ENCODE measurements at places on chromosomes 5 and 9.

GRCh38 chr9:13879981-13880380 is 434.0 kb downstream of the NFIB start:
- DNase-seq: no peak

DNA sequence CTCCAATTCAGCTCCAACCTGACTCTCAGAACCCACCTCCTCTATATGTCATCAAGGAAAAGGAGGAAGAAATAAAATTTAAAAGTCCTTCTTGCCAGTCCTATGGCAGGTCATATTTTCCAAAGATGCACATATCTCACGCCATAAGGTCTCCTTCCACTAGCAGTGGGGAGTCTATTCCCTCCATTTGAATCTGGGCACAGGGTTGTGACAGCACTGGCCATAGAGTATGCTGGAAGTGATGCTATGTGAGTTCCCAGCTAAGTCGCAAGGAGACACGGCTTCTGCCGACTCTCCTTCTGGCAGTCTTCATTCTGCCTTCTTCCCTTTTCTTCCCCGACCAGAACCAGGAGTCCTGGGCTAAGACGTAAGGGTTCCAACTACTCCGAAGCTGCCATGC is 883.9 kb upstream of the DMAC1 start:
- no peak for DNase-seq

- no peak for DNase-seq
Observed at GRCh38 chr5:4911646-4912403, 228.3 kb upstream of the ADAMTS16 start.

DNA sequence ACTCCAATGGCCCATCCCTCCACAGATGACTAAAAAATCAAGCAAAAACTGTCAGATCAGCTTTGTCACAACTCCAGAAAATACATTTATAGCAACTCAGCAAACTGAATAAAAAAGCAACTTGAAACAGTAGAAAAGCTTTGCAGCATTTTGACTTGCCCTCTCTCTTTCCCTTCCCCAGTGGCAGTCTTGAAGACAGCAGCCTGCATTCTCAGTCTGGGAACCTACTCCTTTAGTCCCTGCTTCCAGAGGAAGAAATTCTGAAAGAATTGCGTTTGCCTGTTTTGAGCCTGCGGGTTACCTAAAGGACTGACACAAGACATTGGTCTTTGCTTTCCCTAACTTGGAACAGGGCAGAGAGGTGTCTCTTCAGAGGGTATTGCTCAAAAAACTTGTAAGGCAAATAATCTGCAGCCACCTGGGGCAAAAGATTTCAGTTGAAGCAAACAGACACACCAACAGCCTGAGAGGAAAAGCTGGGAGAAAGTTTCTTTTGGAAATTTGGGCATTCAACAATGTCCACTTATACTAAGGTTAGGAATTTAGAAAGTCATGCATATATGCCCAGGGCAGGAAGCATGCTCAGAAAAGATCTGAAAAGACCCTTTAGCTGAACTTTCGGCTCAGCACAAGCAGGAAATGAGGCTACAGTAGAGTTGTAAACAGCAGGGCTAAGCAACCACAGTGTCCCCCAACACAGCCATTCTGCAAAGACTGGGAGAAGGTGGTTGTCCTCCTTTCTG is 15.2 kb upstream of the SLC35D2 start:
- no peak for DNase-seq

DNA sequence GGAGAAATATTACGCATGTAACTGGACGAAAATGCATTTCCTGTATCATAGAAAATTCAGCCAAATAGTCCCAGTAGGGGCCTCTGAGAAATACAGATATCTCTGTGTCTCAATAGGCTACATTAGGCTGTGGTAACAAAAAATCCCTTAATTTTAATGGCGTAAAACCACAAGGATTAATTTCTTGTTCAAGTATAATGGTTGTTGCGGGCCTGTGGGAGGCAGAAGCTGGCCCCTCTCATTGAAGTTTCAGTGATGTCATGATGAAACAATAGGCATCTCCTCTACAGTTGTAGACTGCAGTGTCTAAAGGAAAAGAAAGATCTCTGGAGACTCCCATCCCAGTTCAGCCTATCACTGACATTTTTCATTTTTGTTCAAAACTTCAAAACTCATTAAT is 1625.6 kb upstream of the C9orf72 start:
- DNase-seq: peak; percentile 75

DNA sequence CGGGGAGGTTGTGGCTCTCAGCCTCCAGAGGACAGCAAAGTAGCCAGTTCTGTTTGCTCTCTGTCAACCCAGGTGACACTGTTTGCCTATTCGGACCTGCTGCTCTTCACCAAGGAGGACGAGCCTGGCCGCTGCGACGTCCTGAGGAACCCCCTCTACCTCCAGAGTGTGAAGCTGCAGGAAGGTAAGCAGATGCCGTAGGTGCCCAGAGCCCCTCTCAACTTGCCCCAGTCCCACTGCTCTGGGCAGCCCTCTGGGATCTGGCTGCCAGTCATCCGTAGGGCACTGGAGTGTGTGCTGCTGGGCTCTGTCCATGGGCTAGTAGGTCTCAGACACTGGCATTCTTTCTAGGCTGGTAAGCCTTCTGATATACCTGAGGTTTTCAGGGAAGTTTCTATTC is 59.3 kb downstream of the RGS3 start:
- no peak for DNase-seq

DNA sequence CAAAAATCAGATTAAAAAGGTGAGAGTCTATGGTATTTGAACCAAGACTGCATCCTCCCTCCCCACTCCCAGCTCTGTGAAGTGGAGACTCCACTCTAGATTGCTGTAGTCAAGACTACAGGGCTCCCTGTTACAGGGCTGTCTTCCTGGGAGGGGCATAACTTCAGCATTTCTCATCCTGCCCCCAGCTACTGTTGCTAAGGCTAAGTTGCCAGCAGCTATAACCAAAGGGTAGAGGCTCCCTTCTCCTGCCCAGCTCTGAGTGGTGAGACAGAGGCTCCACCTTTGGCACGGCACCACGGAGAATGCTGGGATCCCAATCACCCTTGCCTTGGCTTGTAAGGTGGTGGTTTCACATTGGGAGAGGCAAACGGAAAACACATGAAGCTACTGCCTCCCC is 39.2 kb upstream of the GCNT4 start:
- no peak for DNase-seq

All from A673 (cell line).